Right atrium auricular region (tissue), 2 donors: ENCODE measurements at places on chromosomes 3 and 15. TPM values are rescaled to one million over a fixed set of nuclear protein-coding genes. Genes with fewer than 3 reads are reported as not detected.

Gene TEX264
- total RNA-seq = 62.3 TPM

DNA sequence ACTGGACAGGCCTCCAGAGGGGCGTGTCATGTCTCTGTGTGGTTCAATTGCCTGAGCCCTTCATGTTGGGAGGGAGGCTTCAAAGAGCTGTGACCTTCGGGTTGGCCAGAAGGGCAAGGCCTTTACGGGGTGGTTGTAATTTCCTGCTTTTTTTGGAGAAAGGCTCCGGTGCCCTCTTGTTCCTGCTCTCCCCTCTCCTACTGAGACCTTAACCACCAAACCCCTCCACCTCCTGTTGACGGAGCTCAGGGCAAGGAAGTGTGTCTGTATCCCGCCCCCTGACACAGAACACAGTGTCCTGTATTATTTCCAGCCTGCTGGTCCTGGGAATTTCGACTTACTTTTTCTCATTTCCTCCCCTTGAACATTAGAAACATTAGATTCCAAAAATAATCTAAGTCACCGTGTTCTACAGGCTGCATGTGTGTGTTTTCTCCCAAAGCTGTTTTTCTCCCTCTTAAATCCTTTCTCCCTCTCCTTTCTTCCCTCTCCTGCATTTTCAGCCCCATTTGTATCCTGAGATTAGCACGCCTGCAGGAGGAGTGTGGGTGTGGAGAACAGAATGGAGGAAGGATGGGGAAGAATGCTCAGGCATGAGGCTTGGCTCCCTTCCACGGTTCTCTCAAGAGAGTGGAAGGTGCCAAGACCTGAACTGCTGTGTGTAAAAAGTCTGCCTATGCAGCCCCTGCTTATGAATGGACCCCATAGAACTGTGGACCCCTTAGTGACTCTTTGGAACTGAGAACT is 285.4 kb upstream of the ROPN1 start:
- DNase-seq = no peak
- H3K27ac ChIP-seq = peak overlapping the region; percentile 67
- no peak overlapping the region for H3K4me3 ChIP-seq
- no peaks in the 10 kb centered on the region for H3K27me3 ChIP-seq

DNA sequence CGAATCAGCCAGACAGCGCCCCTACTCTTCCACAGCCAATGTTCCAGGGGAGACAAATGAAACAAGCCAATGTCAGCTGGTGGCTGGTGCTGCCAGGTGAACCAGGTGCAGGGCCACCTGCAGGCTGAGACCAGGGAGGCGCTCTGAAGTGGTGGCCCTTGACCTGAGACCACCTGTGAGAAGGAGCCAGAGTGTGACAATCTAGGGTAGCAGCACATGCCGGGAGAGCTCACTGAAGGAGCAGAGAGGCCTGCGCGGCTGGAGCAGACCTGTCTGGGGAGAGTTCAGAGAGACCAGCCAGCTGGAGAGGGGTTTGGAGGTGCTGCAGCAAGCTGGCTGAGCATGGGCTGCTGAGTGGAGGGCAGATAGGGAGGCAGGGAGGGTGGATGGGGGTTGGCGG is 693 bp upstream of the STAB1 start:
- H3K27ac ChIP-seq = peak overlapping the region; percentile 63
- no peaks in the 10 kb centered on the region for H3K27me3 ChIP-seq
- peaks cover 39% of the 10 kb centered on the region for H3K36me3 ChIP-seq

GRCh38 chr15:61088675-61089074 is 140.4 kb downstream of the RORA start:
- H3K4me3 ChIP-seq = no peak overlapping the region
- no peaks in the 10 kb centered on the region for H3K36me3 ChIP-seq
- peaks cover 12% of the 10 kb centered on the region for H3K4me1 ChIP-seq
- DNase-seq = no peak

Gene SHC4
- total RNA-seq = 4.9 TPM

DNA sequence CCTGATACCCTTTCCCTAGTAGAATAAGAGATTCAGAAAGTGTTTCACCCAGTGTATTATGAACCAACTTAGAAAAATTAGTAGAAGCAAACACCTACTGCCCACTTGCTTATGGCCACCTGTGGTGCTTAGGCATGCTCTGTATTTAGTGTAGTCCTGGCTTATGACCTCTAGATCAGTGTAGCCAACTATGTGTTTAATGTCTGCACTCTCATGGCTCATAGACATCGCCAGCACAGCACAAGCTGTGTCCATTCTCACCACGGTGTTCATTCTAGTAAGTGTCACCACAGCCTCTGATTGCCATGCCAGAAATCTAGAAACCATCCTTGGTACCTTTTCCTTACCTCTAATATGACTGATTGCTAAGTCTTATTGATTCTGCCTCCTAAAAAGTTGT is 14.3 kb downstream of the ASB7 start:
- H3K36me3 ChIP-seq = peaks cover 19% of the 10 kb centered on the region
- H3K4me3 ChIP-seq = no peak overlapping the region
- no peaks in the 10 kb centered on the region for H3K27me3 ChIP-seq
- no peak for DNase-seq

Gene ARMC8
- total RNA-seq = 33.8 TPM

- no peak overlapping the region for H3K27ac ChIP-seq
- no peak for DNase-seq
- H3K36me3 ChIP-seq = no peaks in the 10 kb centered on the region
- no peak overlapping the region for H3K4me3 ChIP-seq
- H3K4me1 ChIP-seq = no peaks in the 10 kb centered on the region
These were observed 502.4 kb downstream of the LPP start for GRCh38 chr3:188656196-188656982.

DNA sequence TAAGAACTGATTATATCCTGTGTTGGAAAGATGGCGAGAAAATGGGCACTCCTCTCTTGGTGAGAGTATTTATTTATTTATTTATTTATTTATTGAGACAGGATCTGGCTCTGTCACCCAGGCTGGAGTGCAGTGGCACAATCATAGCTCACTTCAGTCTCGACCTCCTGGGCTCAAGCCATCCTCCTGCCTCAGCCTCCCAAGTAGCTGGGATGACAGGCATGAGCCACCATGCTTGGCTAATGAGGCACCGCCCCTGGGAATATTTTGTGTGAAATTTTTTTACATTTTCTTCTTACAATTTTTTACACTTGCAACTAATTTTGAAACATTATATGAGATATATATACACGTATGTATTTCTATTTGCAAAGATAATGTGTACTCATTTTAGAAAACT is 150.5 kb upstream of the PRR20G start:
- H3K36me3 ChIP-seq = no peaks in the 10 kb centered on the region
- no peak for DNase-seq

DNA sequence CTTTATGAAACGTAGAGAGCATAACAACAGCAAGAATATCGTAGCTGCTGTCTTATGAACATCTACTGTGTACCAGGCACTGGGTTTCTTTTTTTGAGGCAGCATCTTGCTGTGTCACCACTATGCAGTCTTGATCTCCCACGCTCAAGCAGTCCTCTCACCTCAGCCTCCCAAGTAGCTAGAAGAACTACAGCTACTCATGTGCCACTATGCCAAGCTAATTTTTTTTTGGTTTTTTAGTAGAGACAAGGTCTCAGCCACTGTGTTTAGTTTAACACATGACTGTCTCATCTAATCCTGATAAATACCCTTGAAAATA is 129.9 kb downstream of the VGLL4 start:
- no peak overlapping the region for H3K4me3 ChIP-seq
- peak overlapping the region; percentile 68 for H3K27ac ChIP-seq
- peaks cover 42% of the 10 kb centered on the region for H3K4me1 ChIP-seq
- no peaks in the 10 kb centered on the region for H3K27me3 ChIP-seq
- H3K36me3 ChIP-seq = no peaks in the 10 kb centered on the region
- no peak for DNase-seq

GRCh38 chr15:54681584-54681983 is 515.2 kb downstream of the RSL24D1 start:
- no peak overlapping the region for H3K27ac ChIP-seq
- H3K4me1 ChIP-seq = no peaks in the 10 kb centered on the region
- no peak overlapping the region for H3K4me3 ChIP-seq
- H3K36me3 ChIP-seq = no peaks in the 10 kb centered on the region
- H3K27me3 ChIP-seq = no peaks in the 10 kb centered on the region
- no peak for DNase-seq

DNA sequence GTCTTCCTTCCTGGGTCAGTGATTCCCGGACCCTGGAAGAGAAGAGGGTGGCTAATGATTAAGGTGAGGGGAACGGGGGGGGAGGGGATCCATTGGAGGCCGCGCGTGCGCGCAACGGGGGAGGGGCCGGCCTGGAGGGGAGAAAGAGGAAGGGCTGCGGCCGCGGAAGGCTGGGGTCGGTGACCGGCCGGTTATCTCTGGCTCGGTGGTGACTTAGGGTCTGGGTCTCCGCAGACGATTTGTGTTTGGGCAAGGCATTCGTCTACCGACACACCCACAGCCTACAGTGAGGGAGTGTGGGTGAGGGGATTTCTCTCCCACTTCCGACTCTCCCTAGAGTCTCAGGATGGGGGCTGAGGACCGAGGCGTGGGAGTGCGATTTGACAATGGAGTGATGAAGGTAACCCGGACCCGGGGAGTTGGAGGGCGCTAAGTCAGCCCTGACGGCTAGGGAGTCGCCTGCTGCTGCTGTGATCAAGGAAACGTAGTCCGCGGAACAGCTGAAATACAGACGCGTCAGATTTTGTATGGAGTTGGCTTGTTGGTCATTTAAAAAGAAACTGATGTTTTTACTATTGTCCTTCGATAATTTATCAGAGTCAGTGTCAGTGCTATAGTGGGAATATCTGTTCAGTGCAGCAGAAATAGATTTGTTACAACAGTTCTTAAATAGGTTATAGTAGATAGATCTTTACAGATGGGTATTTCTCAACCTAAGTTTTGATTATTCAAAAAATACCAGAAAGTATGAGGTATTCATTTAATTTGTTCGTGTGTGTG is 733 bp downstream of the RNF111 start:
- peak; percentile 61 for DNase-seq
- no peaks in the 10 kb centered on the region for H3K4me1 ChIP-seq
- H3K4me3 ChIP-seq = peak overlapping the region; percentile 96

Gene FBXW12
- total RNA-seq = not detected

Gene EPHA3
- 5.4 TPM for total RNA-seq

Gene LSMEM2
- 9.0 TPM for total RNA-seq
